ENCODE measurements at places on chromosomes 12 and 14.

- no peak for DNase-seq
These were observed 49.5 kb upstream of the FOXN3 start for GRCh38 chr14:89466484-89466883.

DNA sequence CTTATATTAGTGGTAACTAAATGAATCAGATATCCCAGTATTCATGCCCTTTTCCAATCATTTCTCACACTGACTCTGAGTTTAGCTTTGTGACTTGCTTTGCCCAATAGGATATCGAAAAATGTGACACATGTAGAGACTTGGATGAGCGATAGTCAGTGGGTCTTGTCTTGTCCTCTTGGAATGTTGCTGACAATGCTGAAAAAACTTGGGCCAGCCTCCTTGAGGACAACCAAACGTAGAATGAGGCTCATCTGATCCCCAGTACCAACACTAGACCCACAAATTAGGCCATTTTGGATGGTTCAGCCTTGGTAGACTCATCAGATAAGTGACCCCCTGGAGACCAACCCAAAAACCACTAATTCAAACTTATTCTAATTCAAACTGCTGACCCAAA, 351.0 kb downstream of the GRIN2B start:
- no peak for DNase-seq

- peak; percentile 72 for DNase-seq
These were observed 37.8 kb downstream of the PAH start for GRCh38 chr12:102879144-102879763.

DNA sequence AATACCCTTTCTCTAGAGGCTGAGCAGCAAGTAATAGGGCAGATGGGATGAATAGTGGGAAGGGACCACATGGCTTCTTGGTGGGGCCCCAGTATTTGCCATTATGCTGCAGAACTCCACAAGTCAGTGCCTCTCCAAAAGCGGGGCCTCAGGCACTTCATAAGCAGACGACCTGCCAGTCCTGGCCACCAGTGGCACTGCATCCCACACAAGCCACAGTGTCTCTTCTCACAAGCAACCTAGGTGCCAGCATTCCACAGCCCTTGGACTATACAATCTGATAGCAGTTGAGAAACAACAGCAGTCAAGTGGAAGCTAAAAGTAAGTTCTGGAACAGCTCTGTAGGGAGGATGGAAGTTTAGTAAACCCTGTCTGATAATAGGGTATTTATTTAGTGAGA, 4.2 kb upstream of the SLC8A3 start:
- DNase-seq: no peak

- no peak for DNase-seq
These were observed 4.0 kb downstream of the CPSF6 start for GRCh38 chr12:69243099-69244084.

DNA sequence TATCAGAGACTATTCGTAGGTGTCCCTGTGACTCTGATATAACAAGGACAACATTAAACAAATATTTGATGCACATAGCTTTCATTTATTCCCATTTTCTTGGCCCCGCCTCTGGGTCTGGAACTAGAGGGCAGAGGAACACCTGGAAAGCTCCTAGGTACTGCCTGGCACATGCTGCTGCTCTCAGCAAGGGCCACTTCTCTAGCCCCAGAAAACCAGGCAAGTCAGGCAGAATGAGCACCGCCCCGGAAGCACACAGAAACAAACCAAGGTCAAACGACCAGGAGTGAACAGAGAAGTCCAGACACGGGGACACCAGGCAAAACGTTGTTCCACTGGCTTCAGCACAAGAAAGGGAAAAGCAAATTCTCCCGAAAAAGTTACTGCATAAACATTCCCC, 76.1 kb downstream of the TTC7B start:
- DNase-seq: no peak

DNA sequence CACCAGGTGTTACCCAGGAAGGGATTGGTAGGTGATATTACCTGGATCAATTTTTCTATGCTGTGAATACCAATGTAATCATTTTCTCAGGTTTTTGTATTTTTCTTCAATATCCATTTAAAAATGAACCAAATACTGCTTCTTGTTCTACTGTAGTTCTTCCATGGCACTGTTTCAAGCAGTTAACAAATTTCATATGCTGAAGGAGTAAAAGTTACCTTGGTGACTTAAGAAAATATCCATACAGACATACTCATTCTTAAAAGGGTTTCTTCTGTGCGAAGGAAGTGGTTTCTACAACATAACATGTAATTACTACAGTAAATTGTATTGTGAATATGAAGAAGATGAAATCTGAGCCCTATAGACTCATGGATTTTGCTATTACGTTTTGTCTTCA, 222.5 kb downstream of the TMEM117 start:
- DNase-seq: no peak

GRCh38 chr12:49537752-49538509, 899 bp upstream of the KCNH3 start:
- no peak for DNase-seq

GRCh38 chr12:52924764-52925716, 20.2 kb upstream of the KRT8 start:
- DNase-seq: no peak

DNA sequence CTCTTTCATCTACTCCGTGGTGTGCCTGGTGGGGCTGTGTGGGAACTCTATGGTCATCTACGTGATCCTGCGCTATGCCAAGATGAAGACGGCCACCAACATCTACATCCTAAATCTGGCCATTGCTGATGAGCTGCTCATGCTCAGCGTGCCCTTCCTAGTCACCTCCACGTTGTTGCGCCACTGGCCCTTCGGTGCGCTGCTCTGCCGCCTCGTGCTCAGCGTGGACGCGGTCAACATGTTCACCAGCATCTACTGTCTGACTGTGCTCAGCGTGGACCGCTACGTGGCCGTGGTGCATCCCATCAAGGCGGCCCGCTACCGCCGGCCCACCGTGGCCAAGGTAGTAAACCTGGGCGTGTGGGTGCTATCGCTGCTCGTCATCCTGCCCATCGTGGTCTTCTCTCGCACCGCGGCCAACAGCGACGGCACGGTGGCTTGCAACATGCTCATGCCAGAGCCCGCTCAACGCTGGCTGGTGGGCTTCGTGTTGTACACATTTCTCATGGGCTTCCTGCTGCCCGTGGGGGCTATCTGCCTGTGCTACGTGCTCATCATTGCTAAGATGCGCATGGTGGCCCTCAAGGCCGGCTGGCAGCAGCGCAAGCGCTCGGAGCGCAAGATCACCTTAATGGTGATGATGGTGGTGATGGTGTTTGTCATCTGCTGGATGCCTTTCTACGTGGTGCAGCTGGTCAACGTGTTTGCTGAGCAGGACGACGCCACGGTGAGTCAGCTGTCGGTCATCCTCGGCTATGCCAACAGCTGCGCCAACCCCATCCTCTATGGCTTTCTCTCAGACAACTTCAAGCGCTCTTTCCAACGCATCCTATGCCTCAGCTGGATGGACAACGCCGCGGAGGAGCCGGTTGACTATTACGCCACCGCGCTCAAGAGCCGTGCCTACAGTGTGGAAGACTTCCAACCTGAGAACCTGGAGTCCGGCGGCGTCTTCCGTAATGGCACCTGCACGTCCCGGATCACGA, 2.2 kb downstream of the SSTR1 start:
- DNase-seq: no peak

DNA sequence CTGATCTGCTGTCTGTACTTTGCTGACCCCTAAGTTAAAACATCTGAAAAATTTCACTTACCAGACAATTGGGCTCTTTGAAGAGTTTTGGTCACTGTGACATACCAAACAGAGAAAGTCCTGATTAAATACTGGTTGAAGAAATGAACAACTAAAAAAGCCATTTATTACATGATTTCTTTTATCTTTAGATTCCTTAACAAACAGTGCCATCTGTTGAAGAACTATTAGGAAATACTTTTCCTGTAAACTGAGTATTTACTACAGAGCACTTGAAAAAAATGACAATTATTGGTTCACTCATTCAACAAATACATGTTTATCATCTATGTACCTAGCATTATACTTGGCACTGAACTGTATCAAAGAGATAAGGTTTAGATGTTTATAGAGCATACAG, 6.5 kb upstream of the WASHC4 start:
- DNase-seq: no peak

GRCh38 chr12:76135456-76135855, 51.0 kb upstream of the NAP1L1 start:
- DNase-seq: no peak

DNA sequence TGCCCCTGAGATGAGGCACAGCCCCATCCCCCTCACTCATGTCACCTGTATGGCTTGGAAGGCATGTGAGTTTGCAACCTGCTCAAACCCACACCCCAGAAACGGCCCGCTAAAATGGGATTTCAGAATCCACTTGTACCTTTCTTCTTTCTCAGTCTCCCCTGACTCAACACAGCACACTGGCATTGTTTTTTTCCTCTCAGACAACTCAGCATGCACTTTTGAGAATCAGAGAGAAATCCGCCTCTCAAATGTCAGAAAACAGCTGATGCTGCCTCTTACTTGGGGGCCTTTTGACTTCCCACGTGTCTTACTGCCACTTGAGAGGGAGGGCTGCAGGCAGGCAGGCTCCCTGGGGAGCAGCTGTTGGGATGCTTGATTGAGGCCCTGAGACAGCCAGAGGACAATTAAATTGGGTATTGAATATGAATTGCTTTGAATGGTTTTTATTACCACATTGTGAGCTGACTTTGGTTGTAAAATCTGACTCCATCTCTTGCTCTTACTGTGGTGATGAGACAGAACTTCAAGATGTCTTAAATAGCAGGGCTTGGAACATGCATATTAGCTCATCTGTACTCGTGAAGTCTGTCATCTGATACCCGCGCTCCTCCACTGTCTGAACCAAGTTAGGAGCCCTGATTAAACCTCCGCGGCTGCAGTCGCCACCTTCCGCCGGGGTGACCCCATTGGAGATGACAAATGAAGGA, 96.6 kb downstream of the APAF1 start:
- no peak for DNase-seq

DNA sequence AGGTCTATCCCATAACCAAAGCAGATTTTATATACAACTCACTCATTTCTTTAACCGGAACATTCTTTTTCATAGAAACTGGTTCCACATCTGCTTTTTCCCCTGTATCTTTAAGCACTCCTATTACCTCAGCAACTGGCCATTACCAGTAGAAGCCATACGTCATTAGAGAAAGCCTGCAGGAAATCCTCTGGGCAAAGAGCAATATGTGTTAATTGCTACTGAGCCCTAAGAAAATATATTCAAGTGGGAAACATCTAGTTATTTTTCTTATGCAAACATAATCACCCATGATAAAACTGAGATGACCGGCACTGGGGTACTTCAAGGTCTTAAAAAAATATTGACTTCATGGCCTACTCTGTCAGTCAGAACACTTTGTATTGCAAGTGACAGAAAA, 28.2 kb upstream of the CPSF6 start:
- no peak for DNase-seq

GRCh38 chr12:79618848-79619404, 71.8 kb downstream of the PAWR start:
- no peak for DNase-seq

DNA sequence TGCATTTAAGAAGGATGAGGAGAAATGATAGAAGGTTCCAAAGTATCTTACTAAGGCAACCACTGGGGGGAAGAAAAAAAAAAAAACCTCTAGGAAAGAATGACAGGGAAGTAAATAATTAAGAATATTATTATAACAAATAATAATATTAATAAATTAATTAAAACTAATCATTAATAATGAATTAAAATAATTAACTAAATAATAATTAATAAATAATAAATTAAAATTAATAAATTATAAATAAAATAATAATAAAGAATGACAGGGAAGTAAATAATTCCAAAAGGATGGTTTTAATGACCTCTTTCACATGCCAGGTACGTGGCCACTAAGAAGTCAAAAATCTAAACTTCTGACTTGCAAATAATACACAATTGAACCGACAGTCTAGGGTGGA, 9.9 kb downstream of the DBX2 start:
- no peak for DNase-seq

DNA sequence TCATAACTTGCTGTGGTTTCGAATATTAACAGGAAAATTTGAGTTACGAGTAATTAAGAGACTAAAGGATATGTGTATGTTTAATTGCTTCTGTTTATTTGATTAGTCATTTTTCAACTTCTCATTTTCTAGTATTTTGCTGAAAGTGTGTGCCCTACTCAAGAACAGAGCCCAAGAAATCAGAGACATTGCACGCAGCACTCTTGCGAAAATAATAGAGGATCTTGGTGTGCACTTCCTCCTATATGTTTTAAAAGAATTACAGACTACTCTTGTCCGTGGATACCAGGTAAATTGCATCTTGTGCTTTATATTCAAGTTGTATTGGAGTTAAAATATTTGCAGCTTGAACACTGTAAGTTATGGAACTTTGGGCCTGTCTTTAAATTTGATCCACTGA, 50.8 kb downstream of the ARL1 start:
- DNase-seq: no peak

- no peak for DNase-seq
These were observed 372.2 kb downstream of the GXYLT1 start for GRCh38 chr12:41772478-41772877.

GRCh38 chr14:73760598-73761586, 46.7 kb upstream of the PNMA1 start:
- DNase-seq: no peak

DNA sequence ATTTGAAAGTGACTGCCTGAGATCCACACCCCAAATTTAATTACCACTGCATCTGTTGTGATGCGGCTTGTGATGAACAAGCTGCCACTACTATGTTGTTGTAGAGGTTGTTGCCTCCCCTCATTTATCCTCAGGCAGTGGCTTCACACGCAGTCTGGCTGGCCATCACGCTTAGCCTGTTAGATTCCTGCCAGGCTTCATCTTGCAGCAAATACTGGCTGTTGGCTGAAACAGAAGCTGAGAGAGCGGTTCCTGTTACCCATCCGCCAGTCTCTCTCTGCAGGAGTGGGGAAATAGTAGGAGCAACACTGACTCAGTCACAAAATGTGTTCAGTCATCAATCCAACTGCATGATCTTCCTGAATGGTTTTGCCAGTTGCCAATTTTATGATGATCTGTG, 934.4 kb downstream of the FLRT2 start:
- DNase-seq: no peak

- DNase-seq: no peak
These were observed 30.7 kb downstream of the HVCN1 start for GRCh38 chr12:110658242-110658641.

DNA sequence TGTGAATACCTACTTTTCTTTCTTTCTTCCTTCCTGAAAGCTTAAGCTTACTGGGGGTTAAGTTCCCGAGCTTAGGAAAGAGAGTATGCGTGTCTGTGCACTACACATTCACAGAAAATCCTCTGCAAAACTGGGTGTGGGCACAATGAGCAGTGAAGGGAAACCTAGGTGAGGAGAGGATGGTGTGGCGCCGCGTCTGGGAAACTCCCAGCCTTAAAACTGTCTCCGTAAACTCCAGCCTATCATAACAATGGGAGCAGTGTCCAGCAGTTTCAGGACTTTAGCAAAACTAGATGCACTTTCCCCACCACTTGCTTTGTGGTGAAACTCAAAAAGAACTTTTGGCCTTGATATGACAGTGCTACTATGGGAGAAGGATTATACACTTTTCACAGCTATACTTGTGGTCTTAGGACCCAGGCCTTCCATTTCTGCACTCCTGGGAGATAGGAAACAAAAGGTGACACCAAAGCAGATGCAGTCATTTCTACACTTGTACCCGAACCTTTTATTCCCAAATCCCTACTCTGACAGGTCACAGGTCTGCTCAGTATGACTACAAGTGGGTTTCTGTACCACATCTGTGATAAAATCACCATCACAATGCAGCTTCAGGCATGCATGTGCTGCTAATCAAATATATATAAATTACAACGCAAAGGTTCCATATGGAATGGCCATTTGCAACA, 10.4 kb downstream of the AKAP5 start:
- DNase-seq: no peak

- no peak for DNase-seq
These were observed 293.0 kb upstream of the TBX3 start for GRCh38 chr12:114976959-114977358.

Data from SK-N-MC (cell line).